ENCODE measurements at places on chromosomes 3 and 15.

DNA sequence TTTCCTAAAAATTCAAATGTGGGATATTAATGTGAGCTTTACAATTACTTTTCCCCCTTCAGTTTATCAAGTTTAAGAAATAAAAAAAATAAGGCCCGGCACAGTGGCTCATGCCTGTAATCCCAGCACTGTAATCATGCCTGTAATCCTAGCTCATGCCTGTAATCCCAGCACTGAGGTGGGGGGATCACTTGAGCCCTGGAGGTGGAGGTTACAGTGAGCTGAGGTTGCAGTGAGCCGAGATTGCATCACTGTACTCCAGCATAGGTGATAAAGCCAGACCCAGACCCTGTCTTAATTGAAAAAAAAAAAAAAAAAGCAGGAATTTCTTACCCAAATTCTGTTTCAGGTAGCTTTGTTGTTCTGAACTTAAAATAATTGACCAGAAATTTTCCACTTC is 17.9 kb downstream of the ATP6V1A start:
- no peaks in the 10 kb centered on the region for H3K27me3 ChIP-seq
- no peak overlapping the region for H3K4me3 ChIP-seq
- no peak for DNase-seq

- no peaks in the 10 kb centered on the region for H3K36me3 ChIP-seq
- H3K4me3 ChIP-seq, result no peak overlapping the region
- no peaks in the 10 kb centered on the region for H3K4me1 ChIP-seq
- DNase-seq, result no peak
These were observed 105.1 kb upstream of the GALNT15 start for GRCh38 chr3:16069149-16069922.

GRCh38 chr15:85045615-85046014 is 64.0 kb downstream of the PDE8A start:
- no peaks in the 10 kb centered on the region for H3K4me1 ChIP-seq
- DNase-seq, result no peak
- H3K4me3 ChIP-seq, result no peak overlapping the region
- no peaks in the 10 kb centered on the region for H3K27me3 ChIP-seq
- no peaks in the 10 kb centered on the region for H3K36me3 ChIP-seq

GRCh38 chr15:101248274-101248673 is 3.6 kb downstream of the CHSY1 start:
- no peaks in the 10 kb centered on the region for H3K27me3 ChIP-seq
- H3K36me3 ChIP-seq, result no peaks in the 10 kb centered on the region
- DNase-seq, result no peak
- no peak overlapping the region for H3K4me3 ChIP-seq
- H3K4me1 ChIP-seq, result peaks cover 41% of the 10 kb centered on the region
- no peak overlapping the region for H3K27ac ChIP-seq
